ENCODE measurements at places on chromosomes 4 and X.

- no peak for DNase-seq
These were observed 74.0 kb downstream of the FHDC1 start for GRCh38 chr4:153010146-153010545.

GRCh38 chr4:135538698-135539097 is 1337.1 kb upstream of the PABPC4L start:
- no peak for DNase-seq

DNA sequence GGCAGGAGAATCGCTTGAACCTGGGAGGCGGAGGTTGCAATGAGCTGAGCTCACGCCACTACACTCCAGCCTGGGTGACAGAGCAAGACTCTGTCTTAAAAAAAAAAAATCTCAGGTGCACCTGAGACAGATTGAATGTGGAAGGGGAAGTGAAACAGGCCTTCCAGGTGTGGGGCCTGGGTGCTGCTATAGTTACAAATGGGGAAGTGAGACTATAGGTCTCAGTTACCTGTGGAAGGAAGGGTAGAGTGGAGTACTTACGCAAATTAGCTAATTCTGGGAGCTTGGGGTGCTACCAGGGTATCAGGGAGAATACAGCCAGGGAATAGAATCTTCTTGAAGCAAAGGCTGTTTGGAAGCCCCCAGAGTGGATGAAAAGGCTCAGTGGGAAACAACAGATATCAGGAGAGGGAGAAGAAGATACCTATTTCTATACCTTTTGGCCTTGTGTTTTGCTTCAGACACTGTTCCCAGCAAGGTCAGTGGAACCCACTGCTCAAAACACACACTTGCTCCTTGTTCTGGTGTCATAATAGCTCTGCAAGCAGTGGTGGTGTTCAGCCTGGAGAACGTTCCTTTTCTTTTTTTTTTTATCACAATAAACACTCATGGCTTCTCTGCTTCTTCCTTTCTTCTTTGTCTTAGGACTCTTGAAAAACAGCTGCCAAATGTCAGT is 7.0 kb downstream of the CD38 start:
- no peak for DNase-seq

- DNase-seq, result no peak
These were observed 5.6 kb upstream of the LIMCH1 start for GRCh38 chr4:41532336-41532735.

DNA sequence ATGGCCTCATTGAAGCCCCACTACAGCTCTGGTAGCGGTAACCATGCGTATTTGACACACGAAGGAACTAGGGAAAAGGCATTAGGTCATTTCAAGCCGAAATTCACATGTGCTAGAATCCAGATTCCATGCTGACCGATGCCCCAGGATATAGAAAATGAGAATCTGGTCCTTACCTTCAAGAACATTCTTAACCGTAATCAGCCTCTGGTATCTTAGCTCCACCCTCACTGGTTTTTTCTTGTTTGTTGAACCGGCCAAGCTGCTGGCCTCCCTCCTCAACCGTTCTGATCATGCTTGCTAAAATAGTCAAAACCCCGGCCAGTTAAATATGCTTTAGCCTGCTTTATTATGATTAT is 876 bp downstream of the HPRT1 start:
- no peak for DNase-seq

DNA sequence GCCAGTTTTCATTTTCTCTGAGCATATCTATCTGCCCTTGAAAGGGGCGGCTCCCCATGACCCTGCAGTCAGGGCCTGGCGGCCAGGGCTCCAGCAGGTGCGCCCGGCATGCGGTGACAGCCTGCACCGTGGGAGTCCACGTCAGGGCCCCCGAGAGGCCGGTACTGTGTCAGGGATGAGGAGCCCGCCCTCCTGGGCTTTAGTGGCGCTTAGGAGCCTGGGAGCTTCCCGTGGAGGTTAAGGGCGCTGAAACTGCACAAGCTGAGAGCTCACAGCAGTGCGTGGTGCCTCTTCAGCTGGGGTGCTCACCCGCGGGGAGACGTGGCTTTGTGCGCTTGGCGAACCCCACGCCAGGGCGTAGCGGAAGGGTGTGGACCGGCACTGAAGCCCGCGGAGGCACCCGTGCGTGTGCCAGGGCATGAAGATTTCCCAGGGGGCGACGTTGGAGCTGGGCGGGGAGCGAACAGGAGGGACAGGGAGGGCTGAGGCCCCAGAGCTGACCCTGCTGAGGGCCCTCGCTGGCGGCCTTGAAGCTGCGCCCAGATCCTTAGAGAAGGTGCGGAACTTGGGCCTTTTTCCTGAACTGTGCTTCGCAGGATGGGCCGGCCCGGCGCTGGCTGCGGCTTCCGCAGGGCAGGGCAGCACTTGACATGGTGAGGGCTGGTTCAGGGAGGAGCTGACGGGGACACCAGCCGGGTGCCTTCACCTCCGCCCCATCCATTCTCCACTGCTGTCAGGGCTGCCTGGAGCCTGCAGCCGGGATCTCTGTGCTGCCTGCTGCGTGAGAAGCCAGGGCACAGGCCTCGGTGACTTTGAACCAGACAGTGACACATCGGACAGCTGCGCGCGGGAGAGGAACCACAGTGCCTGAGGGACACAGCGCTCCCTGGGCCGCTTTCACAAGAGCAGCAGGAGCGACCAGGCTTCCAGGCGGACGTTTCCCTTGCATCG is 32.9 kb downstream of the HTT-AS start:
- peak; percentile 14 for DNase-seq

GRCh38 chr4:152935631-152936445 is at the start of gene FHDC1:
Gene FHDC1 (plus strand): TSS chr4:152936323. CDS start chr4:152943058, 6,735 bp downstream.
- DNase-seq, result no peak

DNA sequence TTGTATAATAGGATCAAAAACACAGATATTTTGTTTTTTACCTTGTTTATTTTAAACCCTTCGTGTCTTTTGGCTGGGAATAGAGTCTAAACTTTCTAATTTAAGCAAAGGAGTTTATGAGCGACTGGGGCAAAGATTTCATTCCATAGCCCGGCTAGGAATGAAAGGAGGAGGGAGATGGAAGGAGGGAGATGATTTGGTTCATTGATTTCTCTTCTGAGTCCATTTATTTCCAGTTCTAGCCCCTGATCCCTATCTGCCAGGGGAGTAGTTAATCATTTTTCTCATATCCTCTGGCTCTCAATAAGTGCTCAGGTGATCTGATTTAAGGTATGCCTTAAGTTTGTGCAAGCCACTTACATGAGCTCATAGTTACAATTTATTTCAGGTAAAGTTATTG is 120.0 kb downstream of the SPRY1 start:
- no peak for DNase-seq

GRCh38 chr4:21656832-21657231 is 291.7 kb downstream of the KCNIP4 start:
- no peak for DNase-seq

GRCh38 chr4:4613126-4613465 is 71.2 kb upstream of the STX18 start:
- DNase-seq, result no peak

GRCh38 chr4:1154523-1155182 is 17.7 kb downstream of the SPON2 start:
- no peak for DNase-seq

- DNase-seq, result no peak
These were observed 87.4 kb upstream of the TENM3 start for GRCh38 chr4:182155806-182156205.
